ENCODE measurements at places on chromosomes 1 and 21.

DNA sequence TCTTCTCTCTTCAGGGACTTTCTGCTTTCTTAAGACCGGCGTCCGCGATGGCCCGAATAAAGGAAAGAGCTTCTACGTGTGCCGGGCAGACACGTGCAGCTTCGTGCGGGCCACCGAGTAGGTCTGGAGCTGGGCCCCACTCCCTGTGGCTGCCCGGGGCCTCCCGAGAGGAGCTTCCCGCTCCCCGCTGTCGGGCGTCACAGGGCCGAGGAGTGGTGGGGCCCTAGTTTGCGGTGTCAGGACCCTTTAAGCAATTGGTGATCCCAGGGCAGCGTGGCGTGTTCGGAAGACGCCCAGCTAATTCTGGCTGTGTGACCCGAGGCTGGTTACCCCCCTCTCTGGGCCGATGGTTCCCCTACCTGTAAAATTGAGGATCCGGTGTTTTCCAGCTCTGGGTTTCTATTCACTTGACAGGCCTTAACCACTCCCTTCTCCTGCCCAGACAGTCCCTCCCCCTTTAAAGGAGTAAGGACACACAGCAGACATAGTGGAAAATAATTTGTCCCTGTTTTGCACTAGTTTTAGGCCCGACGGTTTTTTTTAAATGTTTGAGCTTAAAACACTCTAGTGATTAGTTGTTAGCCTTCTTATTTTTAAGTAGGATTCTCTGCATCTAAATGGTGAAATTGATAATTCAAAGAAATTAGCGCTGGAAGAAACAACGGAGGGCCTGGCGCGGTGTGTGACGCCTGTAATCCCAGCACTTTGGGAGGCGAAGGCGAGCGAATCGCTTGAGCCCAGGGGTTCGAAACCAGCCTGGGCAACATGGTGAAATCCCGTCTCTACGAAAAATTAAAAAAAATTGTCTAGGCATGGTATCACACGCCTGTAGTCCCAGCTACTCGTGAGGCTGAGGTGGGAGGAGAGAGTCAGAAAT lies 553 bp downstream of the TTF2 start:
- peak; percentile 17 for DNase-seq

DNA sequence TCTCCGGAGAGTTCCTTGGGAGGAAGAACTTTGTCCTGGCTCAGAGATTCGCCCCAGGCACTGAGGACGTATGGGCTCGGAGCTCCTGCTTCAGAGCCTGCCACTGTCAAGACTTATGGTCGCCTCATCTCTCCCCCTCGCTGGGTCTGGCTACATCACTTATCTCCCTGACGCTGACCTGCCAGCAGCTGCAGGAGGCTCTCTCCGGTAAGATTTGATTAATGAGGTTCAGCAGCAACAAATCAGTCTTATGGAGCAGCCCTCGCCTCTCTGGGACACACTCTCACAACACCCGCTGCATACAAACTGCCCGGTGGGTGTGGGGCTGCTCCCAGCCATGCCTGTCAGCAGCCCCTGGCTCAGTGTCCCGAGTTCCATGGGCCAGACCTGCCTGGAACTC lies 297.8 kb downstream of the RRAGC start:
- no peak for DNase-seq

- DNase-seq: no peak
These were observed 37.3 kb downstream of the ABCA4 start for GRCh38 chr1:94083681-94084080.

- DNase-seq: no peak
These were observed 108.6 kb downstream of the SIM2 start for GRCh38 chr21:36807422-36807928.

DNA sequence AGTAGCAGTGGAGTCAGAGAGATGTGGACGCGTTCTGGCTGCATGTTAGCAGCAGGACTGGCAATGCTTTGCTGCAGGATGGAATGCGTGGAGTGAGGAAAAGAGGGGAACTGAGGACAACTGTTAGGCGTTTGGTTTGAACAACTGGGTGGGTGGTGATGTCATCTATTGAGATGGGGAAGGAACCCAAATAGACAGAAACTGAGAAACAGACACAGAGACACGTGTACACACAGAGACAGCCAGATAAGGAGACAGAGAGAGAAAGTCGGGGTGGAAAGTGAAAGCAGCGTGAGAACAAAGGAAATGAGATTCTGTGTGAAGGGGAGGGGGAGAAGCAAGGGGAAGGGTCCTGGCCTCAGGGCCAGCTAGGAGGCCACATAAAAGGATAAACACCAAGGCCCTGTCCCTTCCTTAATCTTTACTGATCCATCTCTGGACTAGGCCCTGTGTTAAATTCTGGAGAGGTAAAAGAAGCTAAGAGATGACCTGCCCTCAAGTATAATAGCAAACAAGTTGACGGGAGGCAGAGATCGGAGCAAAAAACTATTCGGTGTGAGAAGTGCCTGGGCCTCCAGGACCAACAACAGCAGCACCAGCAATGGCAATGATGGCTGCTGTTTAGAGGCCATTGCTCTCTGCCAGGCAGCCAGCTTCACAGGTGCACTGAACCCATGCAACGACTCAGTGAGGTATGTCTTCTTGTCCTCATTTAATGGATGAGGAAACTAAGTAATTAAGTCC lies 31.6 kb downstream of the VWA5B1 start:
- no peak for DNase-seq
